NCI-H2081 (cell line): ENCODE measurements at places on chromosomes 2 and 18.

- no peak for DNase-seq
Measured at GRCh38 chr2:178322068-178322467, 127.8 kb downstream of the OSBPL6 start.

GRCh38 chr18:31680433-31680811 is 4.0 kb downstream of the B4GALT6 start:
- no peak for DNase-seq

DNA sequence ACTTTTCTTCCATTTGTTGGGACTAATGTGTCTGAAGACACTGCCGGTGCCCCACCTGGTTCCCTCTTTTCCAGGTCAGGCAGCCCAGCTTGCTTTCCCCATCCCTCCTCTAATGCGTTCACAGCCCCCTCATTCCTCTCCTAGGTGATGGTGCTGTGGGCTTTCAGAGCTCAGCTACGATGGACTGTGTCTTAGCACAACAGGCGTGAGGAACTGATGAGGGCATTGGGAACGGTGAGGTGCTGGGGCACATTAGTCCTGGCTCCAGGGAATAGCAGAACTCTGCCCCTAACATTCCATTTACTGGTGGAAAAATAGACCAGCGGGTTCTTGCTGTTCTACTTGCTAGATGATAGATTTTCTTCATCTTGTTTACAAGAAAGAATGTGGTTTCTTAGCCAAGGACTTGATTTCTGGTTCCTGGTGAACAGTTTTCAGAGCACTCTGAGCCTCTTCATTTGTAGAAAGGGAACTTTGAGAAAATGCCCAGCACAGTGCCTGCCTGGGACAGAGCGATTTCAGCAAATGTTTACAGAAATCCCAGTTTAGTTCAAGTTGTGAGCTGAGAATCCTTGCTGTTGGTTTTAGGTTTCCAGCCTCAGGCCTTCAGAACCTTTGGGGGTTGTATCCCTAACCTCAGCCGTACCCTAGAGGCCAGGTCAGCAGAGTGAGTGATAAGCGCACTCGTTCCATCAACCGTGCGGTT is 42.5 kb downstream of the LDLRAD4 start:
- no peak for DNase-seq

GRCh38 chr2:36478332-36478738 is 119.6 kb downstream of the FEZ2 start:
- no peak for DNase-seq

- DNase-seq = no peak
Measured at GRCh38 chr2:58896638-58897037, 655.5 kb upstream of the FANCL start.

DNA sequence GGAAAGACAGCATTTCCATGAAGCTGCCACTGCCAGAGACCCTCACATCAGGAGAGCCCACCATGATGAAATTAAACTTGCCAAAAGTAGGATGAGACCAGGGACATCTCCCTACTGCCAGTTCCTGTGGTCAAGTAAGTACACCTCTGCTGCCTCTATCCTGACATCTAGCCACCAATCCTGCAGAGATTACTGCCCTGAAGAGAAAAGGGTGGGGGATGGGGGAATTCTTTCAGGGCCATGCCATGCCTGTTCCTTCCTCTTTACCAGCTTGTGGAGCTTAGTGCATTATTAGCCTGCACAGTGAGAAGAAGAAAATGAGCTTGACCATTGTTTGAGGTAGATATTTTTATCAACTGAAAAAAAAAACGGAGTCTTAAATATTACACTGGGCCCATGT is 397.2 kb upstream of the CDH2 start:
- no peak for DNase-seq

DNA sequence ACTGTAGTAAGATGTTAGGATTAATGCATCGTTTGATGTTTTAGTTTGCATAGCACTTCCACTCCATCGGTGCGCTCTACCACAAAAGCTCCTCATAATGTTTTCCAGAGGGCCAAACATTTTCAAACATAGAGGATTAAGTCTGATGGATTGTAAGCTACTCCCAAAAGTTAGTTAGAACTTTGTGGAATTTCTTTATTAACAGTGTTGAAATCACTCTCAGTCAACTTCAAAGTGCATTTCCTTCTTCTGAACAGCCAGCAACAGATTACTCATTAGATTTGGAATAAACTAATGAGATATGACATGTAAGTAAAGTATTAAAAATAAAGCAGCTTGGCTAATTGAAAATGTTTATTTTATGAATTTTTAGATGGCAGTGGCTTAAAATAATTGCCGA is 30.1 kb upstream of the CTAGE1 start:
- no peak for DNase-seq

DNA sequence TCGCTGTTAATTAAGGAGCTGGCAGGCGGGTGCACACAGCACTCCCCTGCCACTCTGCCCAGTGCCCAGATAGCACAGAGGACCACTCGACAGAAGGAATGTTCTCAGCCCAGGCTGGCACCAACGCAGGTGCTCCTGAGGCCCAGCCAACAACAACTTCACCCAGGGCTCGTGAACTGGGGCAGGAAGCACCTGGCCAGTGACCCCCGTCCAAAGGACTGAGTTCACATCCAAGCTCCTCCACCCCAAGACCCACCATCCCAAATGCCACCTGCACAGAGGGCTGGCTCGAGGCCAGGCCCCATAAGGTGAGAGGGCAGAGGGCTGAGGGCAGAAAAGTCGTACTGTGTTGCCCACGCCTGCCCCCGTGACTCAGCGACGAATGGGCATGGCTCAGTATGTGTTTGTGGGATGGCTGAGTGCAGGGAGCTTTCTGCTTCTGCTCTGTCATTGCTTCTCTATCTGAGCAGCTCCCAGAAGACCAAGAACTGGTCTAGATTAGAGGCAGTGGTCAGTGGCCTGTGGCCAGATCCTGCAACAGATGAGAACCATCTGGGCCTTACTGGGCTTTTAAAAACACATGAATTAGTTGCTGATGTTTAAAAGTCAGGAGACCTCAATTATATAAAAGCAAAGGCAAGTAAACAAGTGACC is 68.4 kb downstream of the POLR1A start:
- no peak for DNase-seq

GRCh38 chr2:240429872-240430491 is 5.5 kb upstream of the GPC1 start:
- DNase-seq = no peak

DNA sequence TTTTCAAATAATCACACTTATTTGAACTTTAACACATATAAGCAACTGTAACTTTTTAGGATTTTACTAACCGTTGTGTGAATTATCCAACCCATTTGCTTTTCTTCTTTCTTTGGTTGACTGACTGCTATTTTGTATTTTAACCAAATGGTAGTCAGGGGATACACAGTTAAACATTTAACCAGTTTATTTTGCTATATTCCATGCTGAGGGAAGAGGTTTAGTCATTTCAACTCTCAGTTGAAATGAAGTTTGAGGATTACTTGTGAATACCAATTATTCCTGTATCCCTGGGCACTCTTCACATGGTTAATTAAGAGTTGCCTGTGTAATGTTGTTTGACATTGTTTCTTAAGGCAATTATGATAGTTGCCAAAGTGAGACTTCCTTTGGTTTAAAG is 1.9 kb downstream of the SPAG16 start:
- DNase-seq = no peak

DNA sequence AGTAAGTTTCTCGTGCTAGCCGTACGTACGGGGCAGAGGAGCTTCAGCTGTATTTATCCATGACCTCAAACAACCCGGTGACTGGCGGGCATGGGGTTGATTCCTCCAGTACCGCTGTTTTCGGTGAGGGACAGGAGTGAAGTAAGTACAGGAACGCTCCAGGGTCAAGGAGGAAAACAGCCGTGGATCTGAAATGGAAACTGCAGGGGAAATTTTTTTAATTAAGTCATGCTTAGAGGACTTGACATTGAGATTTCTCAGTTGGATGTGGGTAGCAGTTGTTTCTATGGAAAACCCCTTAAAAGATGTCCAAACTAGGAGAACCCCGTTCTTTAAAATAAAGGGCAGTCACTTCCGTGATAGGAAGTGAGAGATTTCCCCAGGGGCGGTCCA is 1.2 kb downstream of the RAB12 start:
- DNase-seq = no peak

GRCh38 chr2:202450785-202451184 is 74.7 kb downstream of the BMPR2 start:
- DNase-seq = no peak

DNA sequence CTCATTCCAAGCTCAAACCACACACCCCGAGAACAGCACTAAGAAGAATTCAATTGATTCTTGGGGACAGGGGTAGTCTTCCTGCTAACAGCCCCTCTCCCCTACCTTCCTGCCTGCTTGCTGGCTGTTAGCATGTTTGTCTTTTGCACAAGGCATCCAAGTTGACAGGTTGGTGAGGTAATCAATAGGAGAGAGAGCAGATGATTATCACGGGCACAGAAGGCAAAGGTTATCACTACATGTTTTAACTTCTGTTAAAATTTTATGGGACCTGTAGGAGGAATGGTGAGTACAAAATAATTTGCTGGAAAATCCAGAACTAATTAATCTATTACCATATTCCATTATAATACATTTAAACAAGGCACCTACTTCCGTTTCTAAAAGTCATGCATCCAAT is 442.1 kb upstream of the TCF4 start:
- no peak for DNase-seq

GRCh38 chr18:66729442-66730239 is 125.8 kb upstream of the CDH19 start:
- DNase-seq = no peak

GRCh38 chr2:214696681-214697080 is 112.8 kb downstream of the BARD1 start:
- DNase-seq = no peak

GRCh38 chr2:219272356-219272755 is 6.8 kb upstream of the DNAJB2 start:
- no peak for DNase-seq

- DNase-seq = no peak
Measured at GRCh38 chr2:216071111-216071851, 10.3 kb downstream of the PECR start.

DNA sequence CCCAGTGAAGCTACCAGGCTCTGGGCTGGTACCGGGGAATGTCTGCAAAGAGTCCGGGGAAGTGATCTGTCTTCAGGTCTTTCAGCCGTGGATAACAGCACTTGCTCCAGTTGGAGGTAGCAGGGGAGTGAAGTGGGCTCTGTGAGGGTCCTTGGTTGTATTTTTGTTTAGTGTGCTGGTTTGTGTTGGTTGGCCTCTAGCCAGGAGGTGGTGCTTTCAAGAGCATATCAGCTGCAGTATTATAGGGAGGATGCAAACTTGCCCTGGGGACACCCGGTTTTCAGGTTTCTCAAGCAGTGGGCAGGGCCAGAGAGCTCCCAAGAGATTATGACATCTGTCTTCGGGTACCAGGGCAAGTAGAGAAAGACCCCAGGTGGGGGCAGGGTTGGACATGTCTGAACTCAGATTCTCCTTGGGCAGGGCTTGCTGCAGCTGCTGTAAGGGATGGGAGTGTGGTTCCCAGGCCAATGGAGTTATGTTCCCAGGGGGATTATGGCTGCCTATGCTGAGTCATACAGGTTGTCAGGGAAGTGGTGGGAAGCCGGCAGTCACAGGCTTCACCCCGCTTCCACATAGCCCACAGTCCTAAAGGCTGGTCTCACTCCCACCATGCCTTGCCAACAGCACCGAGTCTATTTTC is 34.4 kb downstream of the ACAA2 start:
- no peak for DNase-seq

DNA sequence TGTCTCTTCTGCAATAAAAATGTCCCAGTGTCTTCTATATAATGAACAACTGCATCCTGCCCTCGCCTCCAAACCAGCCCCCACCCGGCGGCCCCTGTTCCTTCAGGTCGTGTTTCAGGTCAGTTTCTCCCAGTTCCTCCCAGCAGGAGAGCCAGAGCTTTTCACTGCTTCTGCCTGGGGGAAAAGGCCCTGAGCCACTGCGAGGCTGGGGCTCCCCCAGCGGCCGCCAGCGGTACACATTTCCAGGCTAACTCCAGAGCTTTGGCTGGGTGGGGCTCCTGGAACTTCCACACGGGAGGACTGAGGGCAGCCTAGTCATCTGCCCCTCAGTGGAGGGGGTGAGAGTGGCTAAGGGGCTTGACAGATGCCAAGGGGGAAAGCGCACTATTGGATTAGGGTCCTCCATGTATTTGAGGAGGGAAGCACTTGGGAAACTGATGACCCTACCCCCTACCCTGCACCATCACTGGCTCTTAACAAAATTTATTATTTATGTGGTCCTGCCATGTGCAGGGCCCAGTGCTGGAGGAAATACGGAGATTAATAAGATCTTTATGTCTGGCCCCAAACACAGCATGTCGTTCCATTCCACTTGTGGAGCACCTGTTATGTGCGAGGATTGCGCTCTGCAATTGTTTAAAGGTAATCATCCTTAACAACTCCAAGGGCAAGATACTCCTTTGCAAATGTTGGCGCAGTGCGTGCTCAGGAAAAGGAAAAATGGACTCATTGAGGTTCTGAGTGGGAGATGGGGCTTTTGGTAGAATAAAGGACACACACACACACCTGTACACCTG is 17.3 kb upstream of the CYS1 start:
- DNase-seq = peak; percentile 62

DNA sequence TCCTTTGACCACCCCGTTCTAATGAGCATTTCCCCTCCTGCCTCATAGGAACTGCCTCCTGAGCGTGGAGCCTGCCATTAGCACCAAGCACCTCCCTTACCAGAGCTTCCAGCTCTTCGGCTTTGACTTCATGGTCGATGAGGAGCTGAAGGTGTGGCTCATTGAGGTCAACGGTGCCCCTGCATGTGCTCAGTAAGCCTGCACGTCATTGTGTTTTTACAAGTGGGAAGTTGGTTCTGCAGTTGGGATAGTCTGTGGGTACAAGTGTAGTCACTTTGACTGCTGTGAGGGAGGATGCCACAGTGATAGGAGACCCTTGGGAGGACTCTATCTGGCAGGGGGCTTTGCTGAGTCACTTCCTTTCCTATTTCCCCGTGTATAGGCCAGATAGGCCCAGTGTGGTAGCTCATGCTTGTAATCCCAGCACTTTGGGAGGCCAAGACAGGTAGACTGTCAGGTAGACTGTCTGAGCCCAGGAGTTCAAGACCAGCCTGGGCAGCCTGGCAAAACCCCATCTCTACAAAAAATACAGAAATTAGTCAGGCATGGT is 22.0 kb upstream of the POLR1B start:
- no peak for DNase-seq

DNA sequence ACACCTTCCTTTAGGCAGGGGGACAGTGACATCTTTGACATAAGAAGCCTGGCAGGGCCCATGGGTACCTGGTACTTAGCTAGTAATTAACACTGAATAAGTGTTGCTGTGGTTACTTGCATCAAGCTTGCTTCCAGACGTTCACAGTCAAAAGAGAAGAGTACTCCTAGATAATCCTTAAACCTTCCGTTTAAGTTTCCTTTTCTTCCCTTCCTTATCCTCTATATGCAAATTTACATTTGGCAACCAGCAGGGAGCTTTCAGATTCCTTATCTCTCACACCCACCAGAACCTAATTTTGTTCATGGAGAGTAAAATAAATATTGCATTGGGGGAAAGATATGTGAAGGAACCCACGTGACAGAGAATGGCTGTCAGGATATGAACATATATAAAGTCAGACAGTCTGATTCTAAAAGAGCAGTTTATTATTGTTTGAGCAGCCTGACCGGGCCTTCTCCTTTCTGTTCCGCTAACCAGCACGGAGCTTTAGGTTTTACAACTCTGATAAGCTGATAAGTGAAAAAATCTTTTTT is 7.8 kb upstream of the RAB31 start:
- DNase-seq = no peak
